A549 treated with RU486 at 1 μM for 4 hours (cell line): ENCODE measurements at places on chromosomes 11 and 22. TPM values are rescaled to one million over a fixed set of nuclear protein-coding genes. Genes with fewer than 3 reads are reported as not detected.

Gene GLB1L2
- total RNA-seq = 1.8 to 2.4 TPM (median 2.0 TPM) in 5 replicates

Gene MRGPRE
- total RNA-seq = 0.17 to 0.18 TPM in 2 of 5 replicates, not detected in the others

Gene PRG3
- total RNA-seq = not detected in 5 replicates

Gene XKR3
- total RNA-seq = not detected in 5 replicates

Gene PLAAT5
- not detected in 5 replicates for total RNA-seq

Gene ATXN10
- 106 to 132 TPM (median 115 TPM) in 5 replicates for total RNA-seq

Gene LDHAL6A
- total RNA-seq = not detected in 5 replicates

Gene CALCB
- 0.08 to 0.09 TPM in 2 of 5 replicates, not detected in the others for total RNA-seq

Gene MMP13
- total RNA-seq = not detected in 5 replicates

Gene POU2AF1
- total RNA-seq = not detected in 5 replicates
